ENCODE measurements at places on chromosomes 11 and 22.
A peak's percentile ranks its signal among the peaks of the same experiment; 100 is the strongest.

DNA sequence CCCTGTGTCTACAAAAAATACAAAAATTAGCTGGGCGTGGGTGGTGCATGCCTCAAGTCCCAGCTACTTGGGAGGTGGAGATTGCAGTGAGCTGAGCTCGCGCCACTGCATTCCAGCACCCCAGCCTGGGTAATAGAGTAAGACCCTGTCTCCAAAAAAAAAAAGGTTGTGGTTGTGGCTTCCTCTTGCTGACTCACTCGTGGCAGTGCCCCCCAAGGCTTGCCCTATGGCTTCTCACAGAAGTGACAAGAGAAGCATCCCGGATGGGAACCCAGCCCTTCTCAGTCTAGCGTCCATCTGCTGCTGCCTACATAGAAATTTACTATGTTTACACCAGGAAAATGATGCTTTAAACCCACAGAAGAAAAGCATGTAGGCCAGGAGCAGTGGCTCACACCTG is 68.5 kb upstream of the PITPNB start:
- DNase-seq: no peak

DNA sequence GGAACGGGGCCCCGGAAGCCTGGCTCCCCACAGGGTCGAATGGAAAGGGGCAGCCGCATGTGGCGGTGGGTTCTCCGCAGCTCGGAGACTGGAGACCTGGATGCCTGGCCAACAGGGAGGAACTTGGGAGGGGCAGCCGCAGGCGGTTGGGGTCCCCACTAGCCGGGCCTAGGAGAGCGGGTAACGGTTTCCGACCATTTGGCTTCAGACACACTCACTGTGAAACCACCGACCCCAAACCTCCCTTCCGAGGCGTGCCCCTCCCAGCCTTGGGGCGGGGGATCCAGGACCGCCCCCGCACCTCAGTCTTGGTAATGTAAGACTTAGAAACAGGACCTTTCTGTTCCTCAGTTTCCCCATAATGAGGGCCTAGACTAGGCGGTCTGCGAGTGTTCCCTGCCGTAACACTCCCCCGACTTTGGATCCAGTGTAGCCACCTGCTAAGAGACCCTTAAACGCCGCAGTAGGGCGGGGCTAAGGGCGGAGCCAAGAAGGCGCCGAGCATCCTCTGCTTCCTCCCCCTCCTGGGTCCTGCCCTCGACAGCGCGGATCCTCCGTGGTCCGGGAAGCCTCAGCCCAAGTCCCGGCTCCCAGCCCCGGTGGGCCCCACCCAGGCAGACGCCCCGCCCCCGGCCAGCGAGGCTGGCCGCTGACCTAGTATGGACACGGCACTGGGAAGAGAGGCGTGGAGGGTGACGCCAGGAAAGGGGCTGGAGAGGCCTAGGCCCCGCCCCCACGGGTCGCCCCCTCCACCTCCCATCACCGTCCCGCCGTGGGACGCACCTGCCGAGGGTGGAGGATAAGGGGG is 1.8 kb upstream of the RASGRP2 start:
- DNase-seq: no peak

DNA sequence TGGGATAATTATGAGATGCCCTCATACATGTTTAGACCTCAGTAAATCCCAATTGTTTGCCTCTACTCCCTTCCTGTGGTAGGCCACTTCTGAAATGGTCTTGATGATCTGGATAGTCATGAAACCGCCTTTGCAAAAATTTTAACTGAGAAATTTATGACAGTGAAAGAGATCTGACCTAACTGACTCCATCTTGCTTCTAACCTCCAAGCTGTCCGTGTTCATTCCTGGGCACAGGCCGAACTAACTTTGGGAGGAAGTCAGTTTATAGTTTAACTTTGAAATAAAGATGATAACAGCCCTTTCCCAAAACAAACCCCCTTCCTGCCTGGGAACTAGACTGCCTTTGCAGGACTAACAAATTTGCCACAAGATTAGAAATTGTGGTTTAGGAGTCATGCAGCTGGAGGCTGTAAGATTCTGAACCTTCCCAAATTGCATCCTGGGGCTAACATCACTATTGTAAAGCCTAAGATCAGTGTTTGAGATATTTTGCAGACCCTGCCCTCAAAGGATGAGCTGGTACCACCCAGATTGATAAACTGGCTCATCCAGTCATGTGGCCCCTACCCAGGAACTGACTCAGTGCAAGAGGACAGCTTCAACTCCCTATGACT is 19.9 kb upstream of the CTR9 start:
- DNase-seq: no peak

DNA sequence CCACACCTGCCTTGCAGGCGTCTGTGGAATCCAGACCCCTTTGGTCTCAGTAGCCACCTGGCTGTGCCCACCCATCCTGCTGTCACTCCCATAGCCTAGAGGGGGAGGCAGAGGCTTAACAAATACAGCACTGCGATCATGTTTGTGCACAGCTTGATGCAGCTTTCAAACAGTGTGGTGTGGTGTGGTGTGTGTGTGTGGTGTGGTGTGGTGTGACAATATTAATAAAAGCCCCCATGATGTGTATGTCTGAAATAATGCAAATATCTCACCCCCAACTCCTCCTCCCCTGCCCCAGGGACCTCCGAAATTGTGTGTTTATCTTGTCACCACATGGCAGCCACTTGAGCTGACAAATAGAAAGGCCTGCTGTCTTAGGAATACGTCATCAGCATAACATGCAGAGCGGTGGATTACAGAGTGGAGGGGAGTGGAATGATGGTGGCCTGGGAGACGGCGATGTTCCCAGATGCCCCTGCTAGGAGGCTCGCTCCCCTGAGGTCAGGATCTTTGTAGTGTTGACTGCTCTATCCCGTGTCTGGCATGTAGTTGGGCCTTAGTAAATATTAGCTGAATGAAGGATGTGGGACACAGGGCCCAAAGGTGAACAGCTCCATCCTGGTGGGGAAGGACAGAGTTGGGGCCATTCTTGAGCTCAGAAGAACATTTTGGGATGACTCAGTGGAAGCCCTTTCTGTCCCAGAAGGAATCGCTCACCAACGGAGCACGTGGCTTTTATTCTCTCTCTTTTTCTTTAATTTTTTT is 2.8 kb downstream of the PDXP start:
- no peak for DNase-seq

- DNase-seq: no peak
These were observed 679.9 kb upstream of the RAG2 start for GRCh38 chr11:37277896-37278465.

DNA sequence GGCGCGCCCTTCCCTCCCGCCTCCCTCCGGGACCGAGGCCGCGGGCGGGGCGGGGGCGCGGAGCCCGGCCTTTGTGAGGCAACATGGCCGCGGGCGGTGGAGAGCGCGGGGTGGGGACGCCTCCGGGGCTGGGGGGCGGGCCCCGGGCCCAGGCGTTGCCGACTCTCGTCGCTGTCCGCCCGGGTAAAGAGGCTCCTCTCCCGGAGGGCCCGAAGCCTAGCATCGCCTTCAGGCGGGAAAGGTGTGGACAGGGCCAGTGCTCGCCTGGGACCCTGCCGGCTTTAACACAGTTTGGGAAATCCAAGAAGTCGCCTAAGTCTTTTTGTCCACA is 369 bp downstream of the DGCR8 start:
- DNase-seq: peak; percentile 54

GRCh38 chr11:129489249-129489648 is 113.6 kb downstream of the BARX2 start:
- no peak for DNase-seq

- no peak for DNase-seq
These were observed 41.2 kb upstream of the GRAMD4 start for GRCh38 chr22:46578824-46579561.

DNA sequence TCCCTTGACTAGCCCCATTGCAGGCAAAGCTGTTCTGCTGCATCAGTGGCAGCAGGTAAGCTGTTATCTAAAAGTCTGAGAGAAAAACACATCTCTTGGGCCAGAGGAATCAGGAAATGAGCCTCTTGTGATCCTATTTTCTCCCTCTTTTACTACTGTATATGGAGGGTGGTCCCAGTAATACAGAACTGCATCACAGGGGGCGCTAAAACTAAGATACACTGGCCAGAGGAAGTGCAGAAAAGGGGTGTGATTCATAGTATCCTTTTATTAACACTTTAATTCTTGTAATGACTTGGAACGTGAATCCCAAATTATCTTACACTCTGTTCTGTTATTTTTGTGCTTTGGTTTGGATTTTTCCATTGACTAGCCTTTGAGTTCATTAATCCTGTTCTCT is 8.8 kb upstream of the MED17 start:
- DNase-seq: no peak

GRCh38 chr22:20246368-20247009 is 21.6 kb downstream of the RTN4R start:
- no peak for DNase-seq

DNA sequence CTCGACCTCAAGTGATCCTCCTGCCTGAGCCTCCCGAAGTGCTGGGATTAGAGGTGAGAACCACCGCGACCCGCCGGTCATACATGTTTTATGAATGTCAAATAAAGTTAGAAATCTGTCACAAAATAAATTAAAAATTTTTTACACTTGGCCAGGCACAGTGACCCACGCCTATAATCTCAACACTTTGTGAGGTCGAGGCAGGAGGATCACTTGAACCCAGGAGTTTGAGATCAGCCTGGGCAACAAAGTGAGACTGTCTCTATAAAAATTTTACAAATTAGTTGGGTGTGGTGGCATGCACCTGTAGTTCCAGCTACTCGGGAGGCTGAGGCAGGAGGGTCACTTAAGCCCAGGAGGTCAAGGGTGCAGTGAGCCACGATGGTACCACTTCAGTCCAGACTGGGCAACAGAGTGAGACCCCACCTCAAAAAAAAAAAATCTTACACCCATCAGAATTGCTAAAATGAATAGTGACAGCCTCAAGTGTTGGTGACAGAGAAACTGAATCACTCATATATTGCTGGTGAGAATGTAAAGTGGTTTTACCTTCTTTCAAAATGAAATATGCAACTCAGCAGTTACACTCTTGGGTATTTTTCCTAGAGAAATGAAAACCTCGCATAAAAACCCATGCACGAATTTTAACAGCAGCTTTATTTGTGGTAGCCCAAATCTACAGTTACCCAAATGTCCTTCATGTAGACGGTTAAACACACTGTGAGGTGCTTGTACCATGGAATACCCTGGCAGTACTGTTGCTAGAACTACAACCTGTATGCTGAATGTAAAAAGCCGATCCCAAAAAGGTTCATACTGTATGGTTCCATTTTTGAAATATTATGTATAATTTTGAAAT is 55.4 kb downstream of the MED15 start:
- DNase-seq: no peak

GRCh38 chr11:130212431-130212961 is 52.9 kb downstream of the ST14 start:
- DNase-seq: no peak

GRCh38 chr11:19768815-19769214 is 56.2 kb downstream of the NAV2 start:
- no peak for DNase-seq
